ENCODE measurements at places on chromosomes 13 and 19.

DNA sequence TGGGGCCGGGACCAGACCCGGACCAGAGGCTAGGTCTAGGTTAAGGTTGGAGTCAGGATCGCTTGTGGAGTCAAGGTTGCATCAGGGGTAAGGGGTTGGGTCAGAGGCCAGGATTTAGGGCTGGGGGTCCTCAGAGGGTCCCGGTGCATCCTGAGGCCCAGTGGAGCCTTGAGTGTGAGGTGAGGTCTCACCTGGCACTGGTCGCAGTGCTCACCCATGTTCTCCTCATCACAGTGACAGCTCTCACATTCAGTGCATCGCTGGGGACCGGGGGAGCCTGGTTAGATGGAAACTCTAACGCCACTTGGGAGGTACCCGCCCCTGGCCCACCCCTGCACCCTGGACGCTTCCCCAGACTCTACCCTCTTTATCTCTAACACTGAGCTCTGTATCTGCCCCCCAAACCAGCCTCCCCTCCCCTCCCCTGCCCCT, 3.1 kb downstream of the HRC start:
- no peaks in the 10 kb centered on the region for H3K27me3 ChIP-seq
- H3K27ac ChIP-seq = no peak overlapping the region
- H3K4me3 ChIP-seq = no peak overlapping the region

DNA sequence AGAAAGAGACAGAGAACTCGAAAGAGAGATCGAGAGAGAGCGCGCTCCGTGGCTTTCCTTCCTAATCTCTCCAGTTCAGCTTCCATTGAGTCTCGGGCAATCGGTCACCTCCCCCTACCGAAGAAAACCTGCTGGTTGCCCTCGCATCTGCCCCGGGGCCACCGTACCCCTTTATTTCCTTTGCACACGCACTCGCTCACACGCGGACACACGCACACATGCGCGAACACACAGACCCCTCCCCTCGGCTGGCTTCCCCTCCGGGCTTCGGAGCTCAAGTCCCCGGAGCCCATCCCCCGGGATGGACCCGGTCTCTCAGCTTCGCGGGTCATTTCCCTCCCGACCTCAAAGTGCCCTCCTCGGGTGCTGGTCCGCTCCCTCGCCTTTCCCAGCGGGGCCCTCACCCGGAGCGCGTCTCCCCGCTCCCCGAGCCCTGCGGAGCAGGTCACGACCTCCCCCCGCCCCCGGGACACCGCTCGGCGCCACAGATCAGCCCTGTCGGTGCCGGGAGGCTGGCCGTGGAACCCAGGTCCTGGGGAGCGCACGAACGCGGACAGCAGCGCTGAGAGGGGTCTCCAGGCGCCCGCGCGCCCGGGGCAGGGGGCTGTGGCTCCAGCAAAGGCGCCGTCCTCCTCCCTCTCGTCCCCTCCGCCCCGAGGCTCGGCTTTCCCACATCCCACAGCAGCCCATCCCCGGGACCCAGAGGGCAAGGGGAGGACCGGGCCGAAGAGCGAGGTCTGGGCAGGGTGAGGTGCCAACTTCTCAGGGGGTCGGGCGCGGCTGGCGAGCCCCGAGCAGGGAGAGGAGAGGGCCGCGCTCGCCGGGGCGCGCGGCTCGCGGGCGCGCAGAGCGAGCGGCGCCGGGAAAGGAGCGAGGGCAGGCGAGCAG, 1.8 kb downstream of the DACH1 start:
- H3K27me3 ChIP-seq = no peaks in the 10 kb centered on the region
- peak overlapping the region; percentile 70 for H3K4me3 ChIP-seq
- H3K36me3 ChIP-seq = no peaks in the 10 kb centered on the region
- no peak for DNase-seq
- H3K27ac ChIP-seq = peak overlapping the region; percentile 89

GRCh38 chr13:63048653-63049052, 1633.0 kb upstream of the PCDH20 start:
- no peaks in the 10 kb centered on the region for H3K36me3 ChIP-seq
- H3K27me3 ChIP-seq = no peaks in the 10 kb centered on the region
- no peak for DNase-seq
- H3K27ac ChIP-seq = no peak overlapping the region
- no peaks in the 10 kb centered on the region for H3K4me1 ChIP-seq

DNA sequence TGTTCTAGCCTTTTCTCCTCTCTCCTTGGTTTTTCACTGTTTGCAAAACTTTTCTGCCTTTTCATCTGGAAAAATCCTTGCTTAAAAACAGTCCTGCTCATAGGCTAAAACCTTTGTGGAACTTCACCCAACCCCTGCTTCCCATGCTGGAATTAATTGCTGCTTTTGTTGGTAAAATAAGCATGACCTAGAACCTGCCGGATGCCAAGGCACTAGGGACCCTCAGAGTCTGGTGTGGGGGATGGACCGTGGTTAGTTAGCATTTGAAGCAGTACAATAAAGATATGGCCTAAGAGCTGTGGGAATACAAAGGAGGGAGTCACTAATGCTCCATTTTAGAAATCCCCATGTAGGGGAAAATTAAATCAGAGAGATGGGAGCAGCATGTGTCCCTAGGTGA, 326.3 kb downstream of the KCNRG start:
- no peak overlapping the region for H3K27ac ChIP-seq
- no peak overlapping the region for H3K4me3 ChIP-seq
- no peaks in the 10 kb centered on the region for H3K36me3 ChIP-seq
- no peak for DNase-seq

- no peak overlapping the region for H3K4me3 ChIP-seq
- H3K27ac ChIP-seq = no peak overlapping the region
Measured at GRCh38 chr13:77650409-77650808, 47.1 kb upstream of the SLAIN1 start.

All from vagina (tissue), 2 donors.